ENCODE measurements at places on chromosomes 11 and 22.
A peak's percentile ranks its signal among the peaks of the same experiment; 100 is the strongest.

DNA sequence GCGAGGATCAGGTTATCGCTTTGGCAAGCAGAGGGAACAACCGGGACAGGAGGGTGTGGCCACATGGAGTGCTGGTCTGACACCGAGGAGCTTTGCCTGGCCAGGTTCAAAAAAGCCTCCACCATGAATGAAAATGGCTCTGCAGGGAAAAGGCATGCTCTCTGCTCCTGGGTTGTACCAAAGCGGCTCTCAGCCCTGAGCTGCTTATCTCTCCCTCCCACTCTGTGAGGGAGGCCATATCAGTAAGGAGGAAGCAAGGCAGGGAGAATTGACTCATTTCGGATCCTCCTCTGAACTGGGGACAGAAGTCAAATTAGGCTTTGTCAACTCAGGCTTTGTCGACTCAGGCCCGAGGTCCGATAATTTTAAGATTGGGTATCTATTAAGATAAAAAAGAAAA, 82.9 kb upstream of the CRTAM start:
- no peaks in the 10 kb centered on the region for H3K27me3 ChIP-seq
- H3K36me3 ChIP-seq: no peaks in the 10 kb centered on the region
- DNase-seq: no peak
- H3K4me1 ChIP-seq: peaks cover 5% of the 10 kb centered on the region

DNA sequence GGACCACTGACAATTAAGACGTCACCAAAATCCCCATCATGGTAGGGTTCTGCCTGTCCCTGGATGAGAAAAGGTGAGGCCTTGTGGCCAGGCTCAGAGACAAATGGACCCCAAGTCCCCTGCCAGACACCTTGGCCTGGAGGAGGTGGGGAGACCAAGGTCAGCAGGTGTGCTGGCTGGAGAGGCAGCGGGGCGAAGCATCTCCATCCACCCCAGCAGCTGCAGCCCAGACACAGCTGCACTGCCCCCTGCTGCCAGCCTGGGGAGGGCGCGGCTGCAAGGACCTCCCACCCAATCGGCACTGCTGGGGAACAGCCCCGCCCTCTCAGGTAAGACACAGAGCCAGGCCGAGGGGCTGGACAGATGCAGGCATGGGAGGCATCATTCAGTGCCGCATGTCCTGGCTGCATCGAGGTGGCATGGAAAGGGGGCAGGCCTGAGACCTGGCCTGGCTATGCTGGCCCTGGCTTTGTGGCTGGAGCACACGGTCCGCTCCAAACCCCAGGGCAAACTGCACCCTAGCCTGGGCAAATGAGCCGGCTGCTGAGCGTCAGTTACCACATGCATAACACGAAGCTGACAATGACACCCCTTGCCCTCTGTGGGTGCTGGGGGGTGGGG, 12.2 kb upstream of the MFNG start:
- DNase-seq: peak; percentile 43
- H3K4me1 ChIP-seq: no peaks in the 10 kb centered on the region
- no peaks in the 10 kb centered on the region for H3K36me3 ChIP-seq

DNA sequence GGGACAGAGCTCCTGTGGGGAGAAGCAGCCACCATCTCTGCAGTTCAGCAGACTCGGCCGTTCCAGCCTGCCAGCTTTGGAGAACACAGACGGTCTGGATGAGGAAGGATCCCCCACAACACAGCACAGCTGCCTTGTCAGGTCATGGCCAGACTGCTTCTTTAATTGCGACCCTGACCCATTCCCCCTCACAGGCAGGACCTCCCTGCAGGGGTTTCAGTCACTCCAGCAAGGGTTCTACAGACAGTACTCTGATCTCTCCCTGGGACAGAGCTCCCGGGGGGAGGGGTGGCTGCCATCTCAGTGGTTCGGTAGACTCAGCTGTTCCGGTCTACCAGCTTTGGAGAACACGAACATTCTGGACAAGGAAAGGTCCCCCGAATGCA, 173.5 kb downstream of the TTC28 start:
- H3K27ac ChIP-seq: no peak overlapping the region
- no peak overlapping the region for H3K4me3 ChIP-seq
- H3K36me3 ChIP-seq: no peaks in the 10 kb centered on the region
- H3K4me1 ChIP-seq: no peaks in the 10 kb centered on the region

GRCh38 chr22:44648821-44649565, 53.0 kb upstream of the PRR5 start:
- DNase-seq: no peak
- no peaks in the 10 kb centered on the region for H3K27me3 ChIP-seq
- no peak overlapping the region for H3K4me3 ChIP-seq
- H3K4me1 ChIP-seq: no peaks in the 10 kb centered on the region
- no peaks in the 10 kb centered on the region for H3K36me3 ChIP-seq

DNA sequence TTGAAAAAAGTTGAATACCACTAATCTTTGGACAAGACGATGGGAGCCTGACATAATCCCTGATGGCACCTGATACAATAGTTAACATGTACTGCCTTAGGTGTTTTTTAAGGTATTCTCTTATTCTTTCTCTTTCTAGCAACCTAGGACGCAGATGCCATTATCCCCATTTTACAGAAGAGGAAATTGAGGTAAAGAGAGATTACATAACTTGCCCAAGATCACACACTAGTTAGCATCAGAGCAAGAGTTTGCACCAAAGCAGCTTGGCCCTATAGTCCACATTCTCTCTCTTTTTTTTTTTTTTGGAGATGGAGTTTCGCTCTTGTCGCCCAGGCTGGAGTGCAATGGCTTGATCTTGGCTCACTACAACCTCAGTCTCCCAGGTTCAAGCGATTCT, 35.7 kb upstream of the RBFOX2 start:
- no peak for DNase-seq
- no peak overlapping the region for H3K4me3 ChIP-seq
- no peaks in the 10 kb centered on the region for H3K27me3 ChIP-seq
- no peaks in the 10 kb centered on the region for H3K36me3 ChIP-seq
- no peak overlapping the region for H3K27ac ChIP-seq

DNA sequence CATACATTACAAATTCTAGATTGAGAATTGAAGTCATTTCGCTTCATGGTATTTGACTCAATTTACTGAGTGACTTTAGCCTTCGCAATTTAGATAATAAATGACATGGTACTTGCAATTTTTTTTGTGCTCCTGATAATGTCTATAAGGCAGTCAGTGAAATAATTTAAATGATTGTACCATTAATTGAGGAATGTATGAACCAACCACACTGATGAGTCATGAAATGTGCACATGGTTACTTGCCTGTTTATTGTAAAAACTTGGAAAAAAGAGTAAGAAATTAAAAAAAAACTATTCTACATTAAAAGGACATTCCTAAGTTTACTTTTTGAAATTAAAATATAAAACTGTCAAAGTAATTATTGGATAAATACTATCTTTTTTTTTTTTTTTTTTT, 43.3 kb downstream of the DNAJC24 start:
- no peaks in the 10 kb centered on the region for H3K4me1 ChIP-seq
- no peak overlapping the region for H3K4me3 ChIP-seq
- no peak overlapping the region for H3K27ac ChIP-seq
- H3K27me3 ChIP-seq: no peaks in the 10 kb centered on the region
- H3K36me3 ChIP-seq: no peaks in the 10 kb centered on the region

DNA sequence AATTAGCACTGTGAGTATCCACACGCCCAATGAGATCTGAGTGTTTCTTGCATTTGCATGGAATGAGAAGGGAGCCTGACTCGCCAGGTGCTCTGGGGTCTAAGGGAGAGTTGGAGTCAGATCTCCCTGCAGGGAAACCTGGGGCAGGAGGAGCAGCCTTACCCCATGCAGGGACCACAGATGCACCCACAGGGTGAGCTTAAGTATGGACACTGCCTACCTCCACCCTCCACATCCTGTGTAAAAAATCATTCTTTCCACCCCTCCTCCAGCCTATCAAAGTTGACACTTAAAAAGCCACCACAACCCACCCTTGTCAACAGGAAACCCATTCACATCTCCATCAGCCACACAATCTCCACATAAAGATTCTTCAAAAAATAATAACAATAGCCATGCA, 67.0 kb upstream of the IGLL5 start:
- peaks cover 78% of the 10 kb centered on the region for H3K4me1 ChIP-seq
- H3K4me3 ChIP-seq: peak overlapping the region; percentile 20
- no peaks in the 10 kb centered on the region for H3K27me3 ChIP-seq
- H3K27ac ChIP-seq: peak overlapping the region; percentile 60
- H3K36me3 ChIP-seq: no peaks in the 10 kb centered on the region

GRCh38 chr11:123616505-123617198, 37.8 kb downstream of the SCN3B start:
- H3K27ac ChIP-seq: no peak overlapping the region
- no peaks in the 10 kb centered on the region for H3K27me3 ChIP-seq
- no peak for DNase-seq
- H3K36me3 ChIP-seq: no peaks in the 10 kb centered on the region
- H3K4me1 ChIP-seq: no peaks in the 10 kb centered on the region

DNA sequence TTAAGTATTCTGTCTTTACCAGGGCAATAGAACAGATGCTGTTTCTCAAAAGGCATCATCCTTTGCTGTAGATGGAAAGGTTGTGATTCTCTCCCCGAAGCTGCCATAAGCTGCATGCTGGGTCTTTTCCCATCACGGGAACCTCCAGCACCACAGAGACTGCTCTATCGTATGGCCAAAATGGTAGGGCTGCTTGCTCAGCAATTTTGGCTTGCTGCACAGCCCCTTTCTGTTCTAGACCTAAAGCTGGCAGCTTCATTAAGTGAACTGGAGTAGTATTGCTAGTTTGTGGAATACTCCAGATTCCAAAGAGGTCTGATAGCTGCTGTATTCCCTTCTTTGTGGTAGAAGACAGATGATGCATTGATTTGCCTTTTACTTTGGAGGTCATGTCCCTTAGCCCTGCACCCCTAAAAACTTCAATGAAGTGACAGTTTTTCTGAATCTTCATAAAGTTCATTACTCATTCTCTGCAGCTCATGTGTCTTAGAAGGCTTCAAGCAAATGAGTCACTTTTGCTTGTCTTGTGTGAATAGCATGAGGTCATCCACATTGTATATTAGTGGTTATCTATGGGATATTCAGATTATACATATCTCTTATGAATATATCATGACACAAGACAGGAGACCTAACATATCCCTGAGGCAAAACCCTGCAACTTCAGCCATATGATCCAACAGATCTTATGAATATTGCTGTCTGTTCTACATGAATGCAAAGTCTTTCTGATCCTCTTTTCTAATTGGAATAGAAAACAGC, 245.3 kb downstream of the FAM76B start:
- no peak overlapping the region for H3K27ac ChIP-seq
- no peaks in the 10 kb centered on the region for H3K27me3 ChIP-seq
- no peak for DNase-seq

GRCh38 chr11:116233561-116233960, 539.2 kb downstream of the BUD13 start:
- no peak overlapping the region for H3K4me3 ChIP-seq
- no peak for DNase-seq
- H3K27me3 ChIP-seq: no peaks in the 10 kb centered on the region
- no peak overlapping the region for H3K27ac ChIP-seq
- H3K36me3 ChIP-seq: no peaks in the 10 kb centered on the region

- DNase-seq: no peak
- H3K4me1 ChIP-seq: no peaks in the 10 kb centered on the region
- no peak overlapping the region for H3K4me3 ChIP-seq
- no peaks in the 10 kb centered on the region for H3K27me3 ChIP-seq
- H3K27ac ChIP-seq: no peak overlapping the region
Measured at GRCh38 chr11:86610559-86611341, 61.7 kb downstream of the ME3 start.

DNA sequence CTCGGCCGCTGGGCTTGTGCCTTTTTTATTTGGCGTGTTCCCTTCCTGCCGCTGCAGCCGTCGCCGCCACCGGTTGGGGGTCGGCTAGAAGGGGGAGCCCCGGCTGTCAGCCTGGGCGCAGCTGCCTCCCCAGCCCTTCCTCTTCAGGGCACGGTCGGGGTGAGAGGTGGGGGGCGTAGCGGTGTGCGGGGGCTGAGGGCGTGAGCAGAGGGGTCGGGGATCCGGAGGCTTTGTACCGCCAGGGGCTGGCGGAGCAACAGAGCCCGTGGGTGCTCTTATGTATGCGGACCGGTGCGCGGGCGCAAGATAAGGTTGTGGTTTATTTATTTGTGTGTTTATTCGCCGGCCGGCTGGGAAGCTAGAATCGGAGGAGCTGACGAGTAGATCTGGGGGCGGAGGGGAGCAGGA, 477 bp downstream of the ZBTB16 start:
- H3K36me3 ChIP-seq: no peaks in the 10 kb centered on the region
- no peak for DNase-seq
- H3K4me1 ChIP-seq: peaks cover 18% of the 10 kb centered on the region
- H3K27me3 ChIP-seq: no peaks in the 10 kb centered on the region

DNA sequence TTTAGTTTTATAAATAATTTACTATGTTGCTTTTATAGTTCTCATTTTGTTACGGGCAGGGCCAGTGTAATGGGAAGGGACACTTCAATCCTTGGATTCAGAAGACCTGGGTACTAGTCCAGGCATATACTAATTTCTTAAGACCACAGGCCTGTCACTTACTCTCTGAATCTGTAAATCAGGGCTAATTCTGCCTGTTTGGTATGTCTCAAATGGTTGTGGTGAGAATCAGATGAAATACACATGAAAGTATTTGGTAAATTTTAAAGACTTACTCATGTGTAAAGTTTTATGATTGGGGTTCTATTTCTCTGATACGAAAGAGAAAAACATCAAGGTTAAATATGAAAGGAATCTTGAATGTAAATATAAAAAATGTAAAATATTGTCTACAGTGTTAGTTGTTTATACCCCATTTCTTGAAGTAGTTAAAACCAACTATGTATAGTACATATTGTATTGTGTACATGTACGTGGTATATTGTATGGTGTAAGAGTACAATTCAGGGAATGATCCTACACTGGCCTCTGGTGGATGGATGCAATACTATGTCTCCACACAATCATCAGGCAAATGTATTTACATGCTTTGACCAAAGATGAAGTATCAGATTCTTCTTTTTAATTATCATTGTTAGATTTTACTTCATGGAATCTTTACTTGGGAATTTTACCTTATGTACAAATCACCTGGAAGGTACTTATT, 24.5 kb upstream of the RAG2 start:
- DNase-seq: no peak
- H3K36me3 ChIP-seq: no peaks in the 10 kb centered on the region
- no peak overlapping the region for H3K4me3 ChIP-seq
- no peaks in the 10 kb centered on the region for H3K27me3 ChIP-seq
- no peak overlapping the region for H3K27ac ChIP-seq
- no peaks in the 10 kb centered on the region for H3K4me1 ChIP-seq

GRCh38 chr11:118491041-118491440, 36.2 kb upstream of the TTC36 start:
- peaks cover 73% of the 10 kb centered on the region for H3K36me3 ChIP-seq
- no peaks in the 10 kb centered on the region for H3K4me1 ChIP-seq
- no peak for DNase-seq

- H3K4me1 ChIP-seq: no peaks in the 10 kb centered on the region
- H3K27ac ChIP-seq: no peak overlapping the region
- DNase-seq: no peak
- H3K27me3 ChIP-seq: no peaks in the 10 kb centered on the region
- H3K4me3 ChIP-seq: no peak overlapping the region
Measured at GRCh38 chr22:38540701-38541100, 29.3 kb downstream of the DMC1 start.

GRCh38 chr22:20228055-20228938, 39.8 kb downstream of the RTN4R start:
- no peak overlapping the region for H3K27ac ChIP-seq
- H3K4me3 ChIP-seq: no peak overlapping the region
- no peaks in the 10 kb centered on the region for H3K27me3 ChIP-seq
- H3K36me3 ChIP-seq: no peaks in the 10 kb centered on the region
- H3K4me1 ChIP-seq: no peaks in the 10 kb centered on the region

GRCh38 chr11:74546752-74547151, 45.6 kb upstream of the POLD3 start:
- no peak overlapping the region for H3K4me3 ChIP-seq
- H3K27me3 ChIP-seq: no peaks in the 10 kb centered on the region
- H3K27ac ChIP-seq: no peak overlapping the region
- no peaks in the 10 kb centered on the region for H3K4me1 ChIP-seq
- no peak for DNase-seq
